ENCODE measurements at places on chromosomes 16 and 17.

DNA sequence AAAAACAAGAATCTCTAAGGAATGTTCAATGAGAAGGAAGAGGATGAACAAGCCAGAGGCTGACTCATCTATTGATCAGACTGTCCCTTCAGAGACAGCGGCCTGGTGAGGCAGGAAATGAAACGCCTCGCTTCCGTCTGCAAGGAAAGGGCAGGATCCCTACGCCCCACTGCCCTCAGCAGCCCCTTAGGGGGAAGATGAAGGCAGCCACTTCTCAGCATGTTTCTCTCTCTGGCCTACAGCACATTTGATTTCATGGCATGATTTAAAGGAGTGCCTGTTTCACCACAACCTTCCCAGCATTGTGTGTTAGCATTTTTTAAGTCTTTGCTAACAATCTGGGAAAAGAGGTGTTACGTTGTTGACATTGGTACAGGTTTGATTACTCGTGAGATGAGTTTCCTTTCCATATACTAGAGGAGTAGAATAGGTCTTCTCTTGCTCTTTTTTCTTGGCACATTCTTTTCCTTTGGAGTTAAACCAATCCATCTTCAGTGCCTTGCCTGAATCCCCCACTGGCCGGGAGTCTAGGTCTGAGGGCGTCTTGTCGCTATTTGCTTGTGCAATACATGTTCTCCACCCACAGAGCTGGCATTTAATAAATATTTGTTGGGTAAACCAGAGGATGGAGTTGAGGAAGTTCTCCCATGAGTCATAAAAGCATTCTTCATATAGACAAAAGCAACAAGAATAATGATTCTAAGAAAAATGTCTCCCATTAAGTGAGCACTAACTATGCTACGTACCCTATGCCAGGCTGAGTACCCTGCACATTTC lies 47.4 kb downstream of the RBFOX3 start:
- no peak for DNase-seq

DNA sequence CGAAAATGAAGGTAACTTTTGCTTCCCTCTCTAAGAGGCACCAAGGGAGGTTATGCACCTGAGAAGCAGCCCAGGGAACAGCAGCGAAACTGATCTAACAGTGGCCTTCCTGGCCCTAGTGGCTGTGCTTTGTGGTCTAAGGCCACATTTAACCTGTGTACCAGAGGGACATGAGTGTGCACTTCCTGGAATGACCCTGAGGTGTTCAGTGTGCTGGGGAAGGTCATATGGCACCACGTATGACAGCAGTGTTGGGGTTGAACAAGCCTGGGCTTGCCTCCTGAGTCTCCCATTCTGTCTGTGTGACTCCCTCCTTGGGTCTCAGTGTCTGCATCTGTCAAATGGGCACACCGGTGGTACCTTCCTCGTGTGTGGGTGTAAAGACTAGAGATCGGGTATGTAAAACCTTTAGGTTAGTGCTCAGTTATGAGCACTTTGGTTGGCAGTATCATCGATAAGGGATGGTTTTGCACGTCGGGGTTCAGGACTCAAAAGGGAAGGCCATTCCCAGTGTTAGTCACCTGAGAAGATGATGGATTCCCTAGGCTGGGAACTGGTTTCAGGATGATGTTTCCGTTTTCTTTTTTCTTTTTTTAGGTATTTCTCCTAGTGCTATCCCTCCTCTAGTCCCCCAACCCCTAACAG lies 31.9 kb downstream of the PLCG2 start:
- DNase-seq = no peak

- no peak for DNase-seq
Observed at GRCh38 chr17:82435601-82436583, 14.7 kb downstream of the CYBC1 start.

GRCh38 chr17:81733507-81734404 lies 21.7 kb downstream of the SLC25A10 start:
- DNase-seq = peak; percentile 43

DNA sequence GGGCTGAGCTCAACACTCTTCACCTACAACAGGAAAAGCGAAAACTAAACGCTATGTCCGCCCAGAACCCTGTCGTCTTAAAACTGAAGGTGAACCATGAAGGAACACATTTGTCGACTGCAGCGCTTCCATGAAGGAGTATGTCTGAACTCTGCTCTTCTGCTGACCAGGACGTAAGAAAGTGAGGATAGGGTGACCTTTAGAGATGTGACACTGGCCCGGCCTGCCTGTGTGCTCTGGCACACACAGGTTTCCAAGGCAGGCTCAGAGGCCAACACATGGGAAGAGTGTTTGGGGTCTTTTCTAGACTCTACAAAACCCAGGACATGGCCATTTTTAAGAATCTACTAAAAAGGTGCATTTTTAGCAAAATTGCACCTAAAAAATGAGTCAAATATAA lies 21.1 kb downstream of the MARF1 start:
- no peak for DNase-seq

DNA sequence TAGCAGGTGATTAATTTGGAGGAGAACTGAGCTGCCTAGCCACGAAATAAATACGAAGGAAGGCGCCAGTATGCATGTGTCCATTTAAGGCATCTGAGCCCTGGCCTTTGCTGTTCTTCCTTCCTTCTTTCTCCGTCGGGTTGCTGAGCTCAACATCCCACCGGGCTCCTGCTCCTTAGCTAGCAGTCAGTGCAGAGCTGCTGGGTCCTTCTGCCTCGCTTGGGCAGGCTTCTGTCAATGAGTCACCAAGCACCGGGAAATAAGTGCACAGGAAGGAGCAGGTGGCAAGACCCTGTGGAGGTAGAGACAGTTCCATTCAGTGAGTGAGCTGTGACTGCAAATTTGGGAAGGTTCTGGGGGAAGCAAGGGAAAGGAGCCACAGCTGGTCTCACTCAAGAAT lies 120.7 kb downstream of the CCDC182 start:
- DNase-seq = no peak
